ENCODE measurements at places on chromosomes 4 and X.

- DNase-seq: no peak
- no peak overlapping the region for H3K27ac ChIP-seq
- H3K36me3 ChIP-seq: no peaks in the 10 kb centered on the region
- H3K27me3 ChIP-seq: no peaks in the 10 kb centered on the region
- no peak overlapping the region for H3K4me3 ChIP-seq
These were observed 1472.4 kb upstream of the ADGRL3 start for GRCh38 chr4:59727745-59728144.

DNA sequence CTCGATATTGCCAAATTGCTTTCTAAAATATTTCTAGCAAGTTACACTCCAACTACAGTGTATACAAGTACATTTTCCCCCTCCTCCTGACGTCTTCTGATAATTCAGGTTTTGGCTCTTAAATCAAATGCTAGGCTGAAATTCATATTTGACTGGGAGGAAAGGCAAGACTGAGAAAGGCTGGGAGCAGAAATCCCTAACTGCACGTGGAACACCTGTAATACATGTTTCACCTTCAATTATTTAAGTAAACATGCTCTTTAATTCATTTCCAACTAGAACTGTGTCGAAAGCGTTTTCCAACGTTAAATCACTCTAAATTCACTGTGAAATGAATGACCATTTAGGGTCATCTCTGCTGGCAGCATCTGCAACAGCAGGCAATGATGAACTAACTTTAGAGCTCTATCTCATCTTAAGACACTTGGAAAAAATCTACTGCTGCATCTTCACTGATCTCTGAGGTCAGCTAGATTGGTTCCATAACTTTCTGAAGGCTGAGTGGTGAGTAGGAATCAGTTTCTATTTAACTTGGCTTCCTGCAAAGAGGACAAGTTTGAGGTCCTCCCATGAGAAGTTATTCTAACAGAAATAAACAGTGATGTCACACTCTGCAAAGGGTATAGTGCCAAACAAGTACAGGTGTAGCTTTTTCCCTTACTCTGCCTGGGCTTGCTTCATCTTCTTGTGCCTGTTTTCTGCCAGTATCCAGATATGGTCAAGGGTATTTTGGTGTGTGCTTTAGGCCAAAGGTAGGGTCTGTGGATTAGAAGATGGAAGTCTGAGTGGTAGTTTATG lies 144.3 kb upstream of the PAK3 start:
- H3K4me3 ChIP-seq: no peak overlapping the region
- H3K36me3 ChIP-seq: no peaks in the 10 kb centered on the region
- H3K27ac ChIP-seq: no peak overlapping the region
- no peak for DNase-seq
- H3K4me1 ChIP-seq: no peaks in the 10 kb centered on the region
- H3K27me3 ChIP-seq: no peaks in the 10 kb centered on the region

DNA sequence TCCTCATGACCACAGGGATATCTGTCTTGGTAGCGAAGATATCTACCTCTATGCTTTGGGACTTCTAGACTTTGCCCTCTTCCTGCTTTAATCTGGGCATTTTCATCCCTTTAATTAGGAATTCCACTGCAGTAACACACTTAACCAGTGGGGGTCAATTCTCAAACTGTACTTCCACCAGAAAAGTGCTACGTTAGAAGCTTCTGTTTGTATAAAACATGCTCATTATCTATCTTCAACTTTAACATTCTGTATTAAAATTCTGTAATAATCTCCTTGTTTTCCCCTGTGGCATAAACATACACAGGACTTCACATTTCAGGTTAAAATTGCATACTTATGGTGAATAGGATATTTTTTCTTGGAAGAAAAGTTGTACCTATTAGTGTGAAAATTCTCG lies 105.6 kb downstream of the AMMECR1 start:
- no peak for DNase-seq
- no peak overlapping the region for H3K4me3 ChIP-seq

DNA sequence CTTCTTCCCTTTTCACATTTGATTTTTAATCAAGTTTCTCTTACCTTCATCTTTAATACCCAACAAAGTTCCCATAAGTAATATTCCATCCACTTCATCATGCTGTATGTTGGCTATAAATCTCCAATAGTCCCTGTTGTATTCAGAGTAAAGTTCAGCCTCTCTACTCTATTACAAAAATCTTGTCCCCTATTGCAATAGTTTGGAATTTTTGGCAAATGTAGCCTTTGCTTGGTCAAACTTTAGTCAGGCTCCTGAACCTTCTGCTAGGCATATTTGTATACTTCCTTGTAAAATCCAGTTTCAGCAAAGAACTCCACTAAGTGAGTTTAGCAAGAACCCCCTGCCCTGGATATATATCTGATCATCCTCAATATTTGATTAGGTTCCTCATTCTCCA lies 54.0 kb upstream of the PACRGL start:
- H3K4me1 ChIP-seq: no peaks in the 10 kb centered on the region
- DNase-seq: no peak
- H3K27me3 ChIP-seq: no peaks in the 10 kb centered on the region
- no peak overlapping the region for H3K4me3 ChIP-seq

DNA sequence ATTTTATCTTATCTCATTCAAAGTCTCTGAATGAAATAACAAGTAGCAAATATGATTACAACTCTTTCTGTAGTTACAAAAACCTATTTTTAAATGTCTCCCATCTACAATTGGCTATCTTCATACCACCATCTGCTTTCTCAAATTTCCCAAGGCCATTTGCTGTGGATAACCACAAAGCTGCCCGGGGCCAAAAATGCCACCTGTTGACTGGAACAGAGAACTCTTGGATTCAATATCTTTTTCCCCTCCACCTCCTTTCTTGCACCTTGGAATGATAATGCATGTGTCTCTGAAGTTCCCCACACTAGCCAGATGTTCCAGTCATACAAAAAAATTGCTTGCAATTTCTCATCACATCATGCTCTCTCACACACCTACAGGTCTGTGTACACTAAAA lies 93.3 kb upstream of the SCML1 start:
- no peak for DNase-seq
- H3K36me3 ChIP-seq: no peaks in the 10 kb centered on the region
- peaks cover 3% of the 10 kb centered on the region for H3K27me3 ChIP-seq
- H3K4me1 ChIP-seq: peaks cover 1% of the 10 kb centered on the region
- H3K27ac ChIP-seq: no peak overlapping the region
- no peak overlapping the region for H3K4me3 ChIP-seq

DNA sequence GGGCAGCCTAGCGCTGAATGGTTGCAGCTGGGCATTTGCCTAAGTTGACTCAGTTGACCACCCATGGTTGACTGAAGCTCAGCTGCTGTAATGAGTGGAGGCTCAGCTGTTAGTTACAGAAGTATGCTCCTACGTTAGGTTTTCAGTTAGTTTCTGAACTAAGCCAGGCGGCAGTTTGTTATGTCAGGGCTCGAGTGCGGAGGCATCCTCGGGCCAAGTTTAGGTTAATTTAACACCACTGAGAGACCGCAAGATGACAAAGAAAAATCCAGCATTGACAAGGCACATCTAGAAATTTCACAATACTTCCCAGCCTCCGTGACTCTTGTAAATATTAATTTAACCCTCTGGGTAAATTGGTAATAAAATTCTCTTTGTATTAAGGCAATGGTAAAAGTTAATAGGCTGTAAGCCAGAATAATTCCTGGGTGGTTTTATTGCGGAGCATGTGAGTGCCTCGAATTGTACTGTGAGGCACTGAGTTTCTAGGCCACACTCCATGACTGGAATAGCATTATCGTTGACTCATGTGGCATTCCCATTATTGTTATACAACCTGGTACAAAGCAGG lies 33.1 kb upstream of the CDKN2AIP start:
- H3K4me1 ChIP-seq: peaks cover 9% of the 10 kb centered on the region
- no peak for DNase-seq
- H3K4me3 ChIP-seq: no peak overlapping the region
- no peak overlapping the region for H3K27ac ChIP-seq

DNA sequence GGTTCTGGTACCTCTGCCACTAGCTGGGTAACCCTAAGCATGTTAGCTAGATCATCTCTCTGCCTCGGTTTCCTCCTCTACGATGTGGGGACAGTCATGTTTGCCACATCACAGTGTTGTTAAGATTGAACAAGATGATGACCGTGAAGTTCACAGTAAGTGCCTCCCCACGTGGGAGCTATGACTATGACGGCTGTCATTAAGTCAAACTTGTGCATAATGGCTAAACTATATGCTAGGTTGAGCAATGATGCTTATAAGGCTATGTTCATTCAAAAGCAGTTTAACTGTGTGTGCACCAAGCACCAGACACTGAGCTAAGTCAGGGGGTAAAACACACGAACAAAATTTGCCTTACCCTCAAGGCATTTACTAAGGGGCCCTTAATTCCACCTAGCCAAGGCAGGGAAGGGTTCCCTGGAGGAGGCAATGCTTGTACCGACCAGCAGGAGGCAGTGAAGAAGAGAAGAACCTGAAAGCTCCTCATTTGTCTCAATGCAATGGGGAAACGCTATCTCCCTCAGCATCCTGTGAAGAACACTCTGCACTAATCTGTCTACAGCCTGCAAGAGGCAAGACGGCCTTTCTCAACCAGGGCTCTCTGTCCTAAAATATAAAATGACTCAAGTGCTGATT lies 52.9 kb downstream of the MAP7D2 start:
- H3K27me3 ChIP-seq: peaks cover under 1% of the 10 kb centered on the region
- H3K36me3 ChIP-seq: no peaks in the 10 kb centered on the region
- no peak overlapping the region for H3K4me3 ChIP-seq
- DNase-seq: peak; percentile 56
- H3K4me1 ChIP-seq: peaks cover 4% of the 10 kb centered on the region

DNA sequence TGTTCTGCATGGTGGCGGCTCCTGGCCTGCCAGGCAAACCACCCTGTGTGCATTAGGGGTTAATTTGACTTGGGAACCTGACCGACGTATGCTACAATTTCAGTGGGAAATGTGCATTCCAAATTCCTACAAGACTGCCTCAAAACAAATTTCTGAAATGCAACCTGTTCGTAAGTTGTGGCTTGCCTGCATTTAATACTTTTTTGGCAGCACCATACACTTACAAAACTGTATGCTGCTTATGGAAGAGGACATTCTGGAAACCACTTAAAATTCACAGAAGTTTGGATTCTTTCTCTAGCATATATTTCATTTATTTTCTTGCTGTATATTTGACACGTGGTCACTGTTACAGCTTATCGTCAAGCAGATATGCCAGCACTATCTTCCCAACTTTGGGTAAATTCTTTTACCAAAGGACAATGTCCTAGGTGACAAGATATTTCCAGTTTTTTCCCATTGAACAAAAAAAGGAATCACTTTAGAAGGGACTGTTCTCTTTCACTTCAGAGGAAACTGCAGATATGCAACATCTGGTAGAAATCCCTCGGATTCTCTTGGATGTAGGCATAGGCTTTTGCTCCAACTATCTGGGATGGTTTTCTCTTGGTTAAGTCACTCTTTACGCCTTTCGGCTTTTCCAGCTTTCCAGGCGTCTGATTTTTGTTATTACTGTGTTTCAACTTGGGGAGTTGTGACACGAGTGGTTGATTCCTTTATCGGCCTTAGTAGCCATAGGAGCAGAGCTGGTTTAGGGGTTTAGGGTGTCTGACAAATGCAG lies 9.7 kb upstream of the TENM3 start:
- H3K4me1 ChIP-seq: no peaks in the 10 kb centered on the region
- H3K27me3 ChIP-seq: no peaks in the 10 kb centered on the region
- DNase-seq: no peak
- no peaks in the 10 kb centered on the region for H3K36me3 ChIP-seq

DNA sequence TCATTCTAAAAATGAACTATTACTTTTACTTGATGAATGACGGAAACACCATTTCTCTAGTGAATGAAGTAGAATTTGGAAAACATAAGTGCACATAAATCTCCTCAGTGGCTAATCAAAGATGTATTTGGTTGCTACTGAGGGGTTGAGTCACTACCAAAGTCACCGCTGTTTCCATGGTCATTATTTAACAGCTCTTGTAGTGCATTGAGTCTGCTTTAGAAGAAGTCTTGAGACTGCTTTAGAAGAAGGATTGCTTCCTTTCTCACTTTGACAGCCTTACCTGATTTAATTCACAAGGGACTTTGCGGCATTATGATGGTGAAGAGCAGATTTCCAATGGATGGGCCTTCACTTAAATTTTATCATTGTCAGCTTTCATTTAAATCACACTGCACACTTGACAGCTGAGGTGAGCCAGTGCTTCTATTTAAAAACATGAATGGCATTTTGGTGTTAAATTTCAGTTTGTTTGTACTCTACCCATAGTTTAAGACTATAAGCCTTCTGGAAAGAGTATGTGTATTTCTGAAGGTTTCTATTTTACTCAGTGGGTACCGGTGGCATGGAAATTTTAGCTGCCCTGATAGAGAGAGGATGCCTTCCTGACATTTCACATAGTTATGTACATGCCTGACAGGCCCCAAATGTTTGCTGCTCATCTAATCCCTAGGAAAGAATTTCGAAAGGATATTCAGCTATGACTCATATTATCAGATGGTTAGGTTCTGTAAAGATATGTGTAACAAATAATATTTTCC lies 9.5 kb downstream of the ASB5 start:
- no peaks in the 10 kb centered on the region for H3K36me3 ChIP-seq
- no peak overlapping the region for H3K27ac ChIP-seq
- no peaks in the 10 kb centered on the region for H3K4me1 ChIP-seq
- no peak overlapping the region for H3K4me3 ChIP-seq

DNA sequence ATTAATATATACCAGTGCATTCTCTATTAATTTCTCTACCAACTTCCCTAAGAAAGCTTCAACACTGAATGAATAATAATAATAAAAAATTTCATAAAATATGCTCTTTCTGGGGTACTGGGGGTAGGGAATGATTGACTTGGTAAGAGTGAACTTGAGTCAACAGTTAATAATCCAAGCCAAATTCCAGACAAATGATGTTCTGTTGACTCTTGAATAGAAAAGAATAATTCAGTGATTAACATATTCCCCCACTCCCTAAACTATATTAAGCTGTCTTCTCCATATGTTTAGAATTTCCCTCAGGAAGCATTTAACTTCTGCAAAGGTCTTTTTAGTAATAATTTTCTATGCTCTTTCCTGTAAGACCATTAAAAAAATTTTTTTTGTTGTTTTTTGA lies 12.3 kb downstream of the PGRMC2 start:
- no peak overlapping the region for H3K4me3 ChIP-seq
- H3K36me3 ChIP-seq: peaks cover 47% of the 10 kb centered on the region
- H3K4me1 ChIP-seq: peaks cover 6% of the 10 kb centered on the region
- no peak for DNase-seq

All from activated CD4-positive, alpha-beta T cell treated with anti-CD3 and anti-CD28 coated beads, Interleukin-2, amount 10 ng/mL, durations not matched to agents 24 days and 14 days (primary cell).